Lung (tissue), 17 donors: ENCODE measurements at places on chromosomes 2 and 18.

DNA sequence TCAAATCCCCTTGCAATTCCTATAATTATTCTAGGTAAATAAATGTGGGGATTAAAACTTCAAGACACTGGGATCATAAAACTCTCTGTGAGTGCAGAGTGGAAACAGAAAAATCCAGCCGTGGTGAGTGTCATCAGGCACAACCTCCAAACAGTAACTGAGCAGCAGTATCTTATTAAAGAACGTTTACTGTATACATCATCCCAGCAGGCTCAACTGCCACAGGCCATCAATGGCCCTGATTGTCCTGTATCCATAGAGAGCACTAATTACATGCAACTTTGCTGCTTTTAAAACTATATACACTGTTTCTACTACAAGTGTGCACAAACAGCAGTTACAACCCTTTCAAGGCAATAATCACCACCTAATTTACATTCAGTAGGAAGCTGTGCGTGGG is 23.9 kb downstream of the GAREM1 start:
- no peak for DNase-seq

- no peak for DNase-seq
Observed at GRCh38 chr2:127619203-127619590, 26.8 kb upstream of the GPR17 start.

GRCh38 chr18:78603102-78603983 is 376.3 kb upstream of the SALL3 start:
- peak; percentile 52 for DNase-seq

GRCh38 chr2:173681881-173682650 is 283.1 kb downstream of the SP3 start:
- no peak for DNase-seq
